ENCODE measurements at places on chromosomes 2 and 18. TPM values are rescaled to one million over a fixed set of nuclear protein-coding genes. Genes with fewer than 3 reads are reported as not detected.

GRCh38 chr18:66550366-66550765 lies 53.5 kb downstream of the CDH19 start:
- DNase-seq = no peak

GRCh38 chr2:85854166-85854509 lies 34.7 kb downstream of the ST3GAL5 start:
- DNase-seq = no peak

DNA sequence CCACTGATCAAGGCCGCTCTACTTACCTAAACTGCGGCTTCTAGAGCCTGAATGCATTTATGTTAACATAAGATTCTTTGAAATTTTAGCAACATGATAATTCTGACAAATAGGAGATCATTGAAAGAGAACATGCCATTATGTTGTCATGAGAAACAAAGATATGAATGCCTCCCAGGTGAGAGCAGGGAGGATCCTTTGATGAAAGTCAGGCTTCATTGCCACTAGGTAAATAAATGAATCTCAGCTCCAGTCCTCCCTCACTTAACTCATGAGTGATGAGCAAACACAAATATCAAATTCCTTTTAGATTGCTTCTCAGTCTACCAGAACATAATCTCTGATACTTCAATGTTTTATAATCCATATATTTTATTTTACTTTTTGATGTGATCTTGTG lies 463.2 kb upstream of the CDH7 start:
- DNase-seq = no peak

GRCh38 chr2:128270672-128271596 lies 47.7 kb downstream of the HS6ST1 start:
- no peak for DNase-seq

GRCh38 chr18:45478889-45479288 lies 136.4 kb upstream of the SLC14A2 start:
- DNase-seq = no peak

DNA sequence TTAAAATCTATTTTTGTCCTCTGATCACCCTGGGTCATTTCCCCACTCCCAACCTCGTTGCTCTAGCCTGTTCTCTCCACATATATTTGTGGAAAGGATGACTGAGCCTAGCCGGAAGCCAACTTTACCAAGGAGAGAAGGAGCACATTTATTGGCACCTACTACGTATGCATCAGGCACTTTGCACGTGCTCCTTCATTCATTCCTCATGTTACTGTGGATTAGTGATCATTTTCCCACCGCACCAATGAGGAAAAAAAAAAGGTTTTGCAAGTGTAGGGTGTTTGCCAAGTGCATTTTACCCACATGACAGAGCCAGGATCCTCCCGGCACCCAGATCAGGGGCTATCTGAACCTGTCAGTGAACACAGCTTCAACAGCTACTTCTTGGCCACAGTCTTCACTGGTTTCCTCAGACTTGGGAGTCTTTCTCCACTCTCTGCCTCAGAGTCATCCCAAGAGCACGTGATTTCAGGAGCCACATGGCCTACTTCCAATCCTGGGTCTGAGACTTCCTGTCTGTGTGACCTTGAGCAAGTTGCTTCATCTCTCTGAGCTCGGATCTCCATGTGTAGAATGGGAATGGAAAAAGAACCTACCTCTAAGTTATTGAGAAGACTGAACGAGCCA lies 1.9 kb upstream of the C1QL2 start:
- no peak for DNase-seq

- DNase-seq = no peak
Measured at GRCh38 chr2:209208211-209208610, 215.6 kb upstream of the MAP2 start.

- DNase-seq = no peak
Measured at GRCh38 chr2:15724235-15724634, 132.6 kb downstream of the DDX1 start.

DNA sequence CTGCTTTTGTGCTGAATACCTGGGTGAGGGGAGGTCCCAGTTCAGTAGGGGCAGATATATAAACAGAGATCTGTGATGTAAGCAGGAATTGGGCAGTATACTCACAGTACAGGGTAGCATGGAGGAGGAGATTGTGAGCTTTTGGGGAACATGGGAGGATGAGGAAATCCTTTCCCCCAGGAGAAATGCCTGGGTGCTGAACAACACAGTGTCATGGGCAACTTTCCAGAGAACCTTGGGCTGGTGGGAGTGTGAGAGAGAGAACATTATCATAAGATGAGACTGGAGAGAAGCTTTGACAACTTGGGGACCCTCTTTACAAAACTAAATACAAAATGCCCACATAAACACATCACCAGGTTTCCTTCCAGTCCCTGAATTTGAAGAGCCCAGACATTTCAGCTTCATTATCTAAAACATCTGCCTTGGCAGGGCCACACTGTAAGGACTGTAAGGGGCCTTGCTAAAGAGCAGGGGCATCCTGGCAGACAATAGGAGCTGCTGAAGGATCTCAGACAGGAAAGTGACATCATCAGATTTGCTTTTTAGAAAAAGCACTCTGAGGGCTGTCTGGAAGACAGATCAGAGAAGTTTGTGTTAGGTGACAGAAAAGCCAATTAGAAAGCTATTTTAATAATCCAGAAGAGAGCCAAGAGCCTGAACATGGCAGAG lies 303.1 kb upstream of the FBXO11 start:
- no peak for DNase-seq

DNA sequence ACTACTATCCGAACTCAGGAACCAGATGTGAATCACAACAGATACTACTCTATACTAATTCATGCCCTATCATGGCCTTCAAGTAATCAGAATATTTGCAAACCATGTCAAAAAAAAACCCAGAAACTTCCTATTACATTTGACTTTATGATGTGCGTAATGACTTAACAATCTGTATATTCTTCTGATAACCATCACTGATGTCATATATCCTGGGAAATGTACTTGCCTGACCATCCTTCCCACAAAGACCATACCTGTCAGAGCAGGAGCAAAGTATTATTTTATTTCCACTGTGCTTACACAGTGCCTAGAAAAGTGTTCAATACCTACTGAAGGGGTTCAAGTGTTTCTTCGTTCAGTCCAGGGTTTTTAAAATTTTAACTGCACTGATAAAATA lies 27.5 kb downstream of the PPP4R1 start:
- no peak for DNase-seq

- DNase-seq = no peak
Measured at GRCh38 chr2:196413821-196414274, 225.7 kb upstream of the CCDC150 start.

- DNase-seq = no peak
Measured at GRCh38 chr2:191032588-191033429, 18.8 kb upstream of the STAT1 start.

RAMP1 gene
- not detected for total RNA-seq

TXNDC2 gene
- total RNA-seq = not detected

CXCR1 gene
- total RNA-seq = not detected

UGT1A9 gene
- total RNA-seq = not detected

PLEKHH2 gene
- total RNA-seq = 1.2 TPM

LRRTM4 gene
- not detected for total RNA-seq

IL1A gene
- not detected for total RNA-seq

GAREM2 gene
- total RNA-seq = 3.2 TPM

SH3RF3 gene
- 2.1 TPM for total RNA-seq

RAX gene
- not detected for total RNA-seq

All from CD4-positive, alpha-beta memory T cell (primary cell).